HT-29 (cell line): ENCODE measurements at places on chromosomes 2 and 18.

DNA sequence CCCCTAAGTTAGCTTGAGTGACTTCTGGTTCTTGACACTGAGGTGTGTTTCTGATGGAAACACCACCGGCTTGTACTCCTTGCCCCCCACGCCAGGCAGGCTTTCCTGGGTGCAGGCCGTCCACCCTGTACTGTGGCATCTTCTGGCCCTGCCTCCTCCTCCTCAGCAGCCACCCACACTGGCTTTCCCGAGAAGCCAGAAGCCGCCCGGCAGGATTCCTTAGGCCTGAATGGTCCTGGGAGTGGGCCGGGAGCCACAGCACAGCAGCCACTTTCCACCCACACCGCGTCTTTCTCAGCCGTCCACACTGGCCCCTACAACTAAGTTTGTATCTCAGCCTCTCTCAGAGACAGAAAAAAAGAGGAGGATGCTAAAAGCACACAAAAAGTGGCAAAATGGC, 2.1 kb upstream of the HSBP1L1 start:
- DNase-seq: peak; percentile 75

GRCh38 chr2:64605026-64605471, 48.7 kb downstream of the SERTAD2 start:
- no peak for DNase-seq

DNA sequence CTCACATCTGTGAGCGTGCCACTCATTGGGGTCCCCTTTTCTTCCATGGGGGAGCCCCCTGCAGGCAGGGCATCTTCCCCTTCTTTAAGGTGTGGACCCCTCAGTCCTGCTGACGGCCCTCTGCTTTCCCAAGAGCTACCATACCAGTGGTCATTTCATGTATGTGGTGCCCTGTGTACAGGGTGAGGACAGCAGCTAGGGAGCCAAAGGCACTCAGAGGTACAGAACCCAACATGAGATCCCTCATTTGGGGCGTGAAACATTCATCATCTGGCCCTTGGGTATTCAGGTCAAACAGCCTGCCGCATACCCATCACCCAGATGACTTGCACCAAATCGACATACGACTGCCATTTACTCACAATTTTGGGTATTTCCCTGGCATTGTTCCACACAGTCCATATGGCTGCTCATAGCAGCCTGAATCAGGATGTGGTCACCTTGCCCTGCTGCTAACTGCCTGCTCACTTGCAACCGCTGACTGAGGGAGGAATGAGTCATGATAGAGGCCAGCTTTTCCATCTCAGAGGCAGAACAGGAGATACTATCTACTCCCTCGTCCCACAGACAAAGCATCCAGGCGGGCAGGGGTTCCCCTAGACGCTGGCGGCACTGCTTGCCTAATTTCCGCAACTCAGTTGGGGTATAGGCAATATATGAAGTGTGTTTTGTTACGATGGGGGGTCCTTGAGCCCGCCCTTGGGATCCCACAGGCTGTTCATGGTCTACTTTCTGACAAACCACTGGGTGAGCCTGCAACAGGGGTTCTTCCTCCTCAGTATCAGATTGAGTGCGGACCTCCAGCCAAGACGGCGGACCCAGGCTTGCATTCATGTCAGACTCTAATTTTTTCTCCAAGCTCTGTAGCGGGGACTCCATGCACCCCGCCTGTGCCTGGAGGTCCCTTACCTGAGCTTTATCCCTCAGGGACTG, 228.6 kb downstream of the SATB2 start:
- no peak for DNase-seq

DNA sequence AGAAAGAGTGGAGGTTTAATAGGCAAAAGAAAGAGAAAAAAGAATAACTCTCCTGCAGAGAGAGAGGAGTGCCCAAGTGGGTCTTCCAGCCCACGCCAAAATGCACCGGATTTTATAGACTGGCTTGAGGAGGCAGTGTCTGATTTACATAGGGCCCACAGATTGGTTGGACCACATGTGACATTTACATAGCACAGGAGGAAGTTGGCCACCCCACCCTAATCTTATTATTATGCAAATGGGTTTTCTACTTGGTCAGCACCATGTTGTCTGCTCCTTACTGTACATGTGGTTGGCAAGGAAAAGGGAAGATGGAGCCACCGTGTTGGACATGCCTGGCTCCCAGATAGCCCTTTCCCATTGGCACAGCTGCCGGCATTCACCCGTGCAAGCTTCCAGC, 56.8 kb downstream of the SP110 start:
- no peak for DNase-seq
